CD4-positive, alpha-beta memory T cell (primary cell): ENCODE measurements at places on chromosomes 2 and 18. TPM values are rescaled to one million over a fixed set of nuclear protein-coding genes. Genes with fewer than 3 reads are reported as not detected.

- DNase-seq, result no peak
Measured at GRCh38 chr2:99670768-99671734, 181.2 kb upstream of the REV1 start.

DNA sequence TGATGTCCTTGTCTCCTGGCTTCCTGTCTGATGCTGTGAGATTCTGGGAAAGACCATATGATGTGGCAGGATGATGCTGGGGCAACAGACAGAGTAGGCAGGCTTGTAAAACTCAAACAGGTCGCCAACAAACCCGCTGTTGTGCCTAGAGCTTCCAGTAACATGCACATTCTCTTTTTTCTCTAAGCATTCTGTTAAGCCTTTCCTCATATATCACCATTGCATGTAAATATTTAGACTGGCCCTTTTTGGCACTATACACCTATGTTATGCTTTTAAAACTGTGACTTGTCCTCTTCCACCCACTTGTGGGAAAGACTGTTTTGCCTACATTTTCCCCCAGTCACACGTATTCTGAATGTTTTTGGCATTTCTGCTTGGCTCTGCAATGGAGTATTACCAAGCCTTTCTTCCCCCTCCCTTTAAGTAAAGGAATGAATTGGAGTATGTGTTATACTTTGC lies 250.4 kb upstream of the TANK start:
- DNase-seq, result no peak

- DNase-seq, result no peak
Measured at GRCh38 chr2:38830526-38831159, 45.1 kb downstream of the DHX57 start.

GRCh38 chr18:34866310-34866709 lies 156.2 kb downstream of the DTNA start:
- DNase-seq, result no peak

- no peak for DNase-seq
Measured at GRCh38 chr18:37253394-37254235, 312.0 kb downstream of the CELF4 start.

DNA sequence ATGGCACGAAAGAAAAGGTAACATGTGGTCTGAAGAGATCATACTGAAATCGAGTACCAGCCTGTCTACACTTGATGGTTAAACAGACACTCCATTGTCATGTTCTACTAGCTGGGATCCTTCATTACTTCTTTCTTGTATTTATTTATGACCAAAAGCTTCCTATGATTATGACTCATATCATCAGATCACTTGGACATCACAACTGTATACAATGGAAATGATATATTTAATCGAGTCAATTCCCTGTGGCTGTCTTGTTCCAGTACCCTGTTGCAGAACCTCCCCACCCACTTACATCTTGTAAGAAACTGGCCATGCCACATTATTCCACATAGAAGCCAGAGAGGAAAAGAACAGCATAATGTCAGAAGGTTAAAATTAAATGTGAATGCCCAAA lies 358.9 kb downstream of the ZEB2 start:
- no peak for DNase-seq

GRCh38 chr2:29139152-29139551 lies 23.9 kb downstream of the CLIP4 start:
- DNase-seq, result no peak

DNA sequence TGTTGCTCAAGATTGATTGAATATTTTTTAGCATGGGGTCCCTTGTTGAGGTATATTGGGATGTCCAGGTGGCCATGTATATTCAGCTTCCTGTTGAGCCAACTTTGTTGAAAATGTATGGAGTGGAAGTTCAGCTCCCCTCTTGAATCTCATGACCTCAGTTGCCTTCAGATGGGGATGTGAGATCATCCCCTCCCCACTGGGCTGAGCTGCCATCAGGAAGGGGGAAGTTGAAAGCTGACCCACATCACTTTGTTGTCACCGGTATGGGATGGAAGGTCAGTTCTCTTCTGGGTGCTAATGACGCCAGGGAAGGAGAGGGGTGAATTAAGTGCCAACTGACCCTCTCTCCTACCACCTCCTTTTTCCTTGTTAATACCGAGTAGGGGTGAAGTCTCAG lies 33.9 kb downstream of the ACOXL start:
- no peak for DNase-seq

DNA sequence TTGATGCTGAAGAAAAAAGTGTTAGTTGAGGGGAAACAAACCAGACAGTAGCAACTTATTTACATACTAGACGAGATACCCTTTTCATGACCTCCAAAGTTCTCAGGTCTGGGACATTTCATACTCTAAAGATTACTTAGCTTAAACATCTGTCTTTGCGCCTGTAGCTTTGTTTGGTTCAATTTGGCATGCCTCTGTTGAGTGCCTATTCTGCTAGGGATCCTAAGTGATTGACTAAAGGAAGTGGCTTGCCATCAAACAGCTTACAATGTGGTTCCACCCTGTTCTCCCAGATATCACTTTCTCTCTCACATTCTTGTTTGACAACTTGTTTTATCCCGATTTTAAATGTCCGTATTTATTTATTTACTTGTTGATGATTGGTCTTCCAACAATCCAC lies 488.8 kb downstream of the PARD3B start:
- no peak for DNase-seq

GRCh38 chr18:62118328-62118727 lies 68.5 kb downstream of the PIGN start:
- no peak for DNase-seq

DNA sequence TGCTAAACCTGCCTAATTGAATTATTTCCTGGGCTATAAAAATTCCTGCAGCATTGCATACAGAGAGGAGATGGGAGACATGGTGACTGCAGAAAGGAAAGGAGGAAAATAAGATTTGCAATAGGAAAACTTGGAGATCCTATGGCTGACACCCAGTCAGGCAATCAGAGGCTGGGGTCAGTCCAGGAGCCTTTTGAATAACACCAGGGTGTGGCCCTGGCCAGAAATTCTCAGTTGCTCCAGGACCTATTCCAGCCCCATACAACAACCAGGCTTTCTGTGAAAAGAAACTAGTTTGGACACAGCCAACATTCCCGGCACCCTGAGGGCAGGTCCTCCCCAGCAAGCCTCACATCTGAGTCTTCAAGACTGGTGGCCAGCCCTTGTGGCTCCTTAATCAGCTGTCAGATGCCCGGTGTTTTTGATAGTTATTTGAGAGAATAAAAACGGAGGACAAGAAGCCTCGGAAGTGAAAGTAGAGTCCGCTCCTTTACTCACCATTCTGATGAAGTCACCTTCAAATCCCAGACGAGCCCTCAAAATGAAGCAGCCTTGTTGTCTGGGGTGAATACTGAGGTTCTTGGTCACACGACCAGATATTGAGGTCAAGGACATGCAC lies 31.1 kb upstream of the GMCL1 start:
- no peak for DNase-seq

DNA sequence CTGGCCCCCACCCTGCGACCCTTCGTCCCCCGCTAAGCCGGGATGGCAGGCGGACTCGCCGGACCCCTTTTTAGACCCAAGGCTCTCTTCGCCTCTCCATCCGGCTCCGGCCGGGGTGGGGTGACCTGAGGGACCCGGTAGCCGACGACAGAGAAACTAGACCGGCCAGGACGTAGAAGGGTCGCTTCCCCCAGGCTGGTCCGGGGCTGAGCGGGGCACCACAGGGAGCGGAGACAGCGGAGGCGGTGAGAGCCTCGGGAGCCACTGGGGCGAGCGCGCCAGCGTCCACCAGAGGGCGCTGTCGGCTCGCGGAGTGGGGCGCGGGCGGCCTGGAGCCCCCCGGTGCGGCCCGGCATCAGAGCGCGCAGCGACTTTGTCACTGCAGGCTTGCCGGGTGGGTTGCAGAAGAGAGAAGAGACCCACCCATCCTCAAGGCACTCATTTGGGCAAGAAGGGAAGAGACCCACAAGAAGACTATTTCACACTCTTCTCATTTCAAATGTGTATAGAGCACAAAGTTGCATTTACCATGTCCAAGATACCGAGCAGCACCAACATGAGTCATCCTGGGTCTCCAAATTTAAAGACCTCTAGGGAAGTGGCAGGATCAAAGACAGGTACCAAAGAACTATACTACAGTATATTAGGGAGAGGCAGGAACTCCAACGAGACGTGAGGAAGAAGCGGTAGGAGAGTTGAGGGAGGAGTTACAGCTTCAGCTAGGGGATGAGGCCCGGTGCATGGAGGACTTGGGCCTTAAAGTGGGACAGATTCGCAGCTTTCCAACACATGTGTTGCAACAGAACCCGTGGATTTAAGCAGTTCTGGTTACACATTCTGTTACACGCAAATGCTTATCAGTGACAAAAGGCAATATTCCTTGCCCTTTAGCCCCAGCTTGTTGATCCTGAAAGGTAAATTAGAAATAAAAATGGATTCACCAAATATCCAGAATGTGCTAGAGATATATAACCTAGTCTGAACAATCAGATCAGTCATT lies 7.6 kb upstream of the PRKCE start:
- peak; percentile 68 for DNase-seq

DNA sequence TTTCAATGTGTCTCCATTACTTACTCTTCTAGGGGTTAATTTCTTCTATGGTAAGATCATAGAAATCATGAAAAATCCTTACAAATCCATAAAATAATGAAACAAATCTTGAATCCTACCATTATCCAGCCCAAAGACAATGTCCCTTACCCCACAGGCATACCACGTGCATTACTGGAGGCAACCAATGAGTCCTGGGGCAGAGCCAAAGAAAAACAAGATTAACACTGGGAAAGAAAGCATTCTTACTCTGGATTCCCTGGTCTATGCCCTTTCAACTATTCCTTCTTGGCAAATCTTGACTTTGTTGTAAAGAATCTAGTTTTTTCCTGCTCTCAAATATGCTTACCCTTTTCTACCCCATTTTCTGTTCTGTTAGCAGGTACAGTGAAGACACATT lies 3.1 kb upstream of the GALNT1 start:
- DNase-seq, result no peak

STEAP3 gene
- polyA plus RNA-seq, result not detected

FHL2 gene
- 0.87 TPM for polyA plus RNA-seq

METTL21A gene
- polyA plus RNA-seq, result 38.2 TPM

ESPNL gene
- not detected for polyA plus RNA-seq

ACMSD gene
- not detected for polyA plus RNA-seq

PTRHD1 gene
- polyA plus RNA-seq, result 48.6 TPM

NEU2 gene
- not detected for polyA plus RNA-seq

COL4A4 gene
- not detected for polyA plus RNA-seq

DSG2 gene
- not detected for polyA plus RNA-seq

SPDYA gene
- 0.14 TPM for polyA plus RNA-seq

TGFA gene
- polyA plus RNA-seq, result 0.46 TPM

SKA1 gene
- 0.16 TPM for polyA plus RNA-seq
